ENCODE measurements at places on chromosomes 7 and 10. TPM values are rescaled to one million over a fixed set of nuclear protein-coding genes. Genes with fewer than 3 reads are reported as not detected.

The TMEM176B gene
- 0.33 TPM for total RNA-seq

The STEAP1 gene
- total RNA-seq: 0.66 TPM

The FOXI2 gene
- total RNA-seq: not detected

The PPP1R3C gene
- total RNA-seq: 0.11 TPM

The DNAJB9 gene
- total RNA-seq: 10.2 TPM

The MSS51 gene
- 0.76 TPM for total RNA-seq

The NCF1 gene
- total RNA-seq: 0.63 TPM

The MYO1G gene
- 120 TPM for total RNA-seq

The MYL10 gene
- not detected for total RNA-seq

The PHKG1 gene
- total RNA-seq: 1.9 TPM

The CTBP2 gene
- total RNA-seq: 1.0 TPM

The SPDYE2B gene
- not detected for total RNA-seq

The HSPA12A gene
- total RNA-seq: 0.16 TPM

The SPDYE5 gene
- total RNA-seq: not detected

The GRB10 gene
- total RNA-seq: 1.3 TPM

The AKR1C8 gene
- total RNA-seq: not detected

The CHST3 gene
- total RNA-seq: 1.1 TPM

The CYP3A7 gene
- not detected for total RNA-seq

The NPC1L1 gene
- total RNA-seq: 0.03 TPM

The TMEM243 gene
- total RNA-seq: 39.3 TPM

The MTERF1 gene
- 18.9 TPM for total RNA-seq

The CNPY1 gene
- not detected for total RNA-seq

The BUD31 gene
- total RNA-seq: 174 TPM

The SPAM1 gene
- not detected for total RNA-seq

The ITGA8 gene
- not detected for total RNA-seq

The TAF6 gene
- 74.2 TPM for total RNA-seq

The CRTAC1 gene
- total RNA-seq: not detected

The IGFBP1 gene
- total RNA-seq: 0.28 TPM

The THSD7A gene
- not detected for total RNA-seq

The GARIN1A gene
- total RNA-seq: 0.27 TPM

The CYP2C19 gene
- total RNA-seq: not detected

The MMRN2 gene
- total RNA-seq: 0.18 TPM

The TCAF2 gene
- total RNA-seq: 19.7 TPM

The SLC13A1 gene
- not detected for total RNA-seq

The TFEC gene
- total RNA-seq: 1.9 TPM

The TMEM236 gene
- total RNA-seq: 0.11 TPM

The CABCOCO1 gene
- total RNA-seq: not detected

The GNGT1 gene
- total RNA-seq: not detected

The COPG2 gene
- 13.9 TPM for total RNA-seq

The CDNF gene
- 2.1 TPM for total RNA-seq

The ECHDC3 gene
- 2.0 TPM for total RNA-seq

The ERLIN1 gene
- total RNA-seq: 26.5 TPM

The DYNC1I1 gene
- not detected for total RNA-seq

The AGBL3 gene
- 1.2 TPM for total RNA-seq

The BTAF1 gene
- 44.5 TPM for total RNA-seq

The CLRN3 gene
- not detected for total RNA-seq

The ANKRD7 gene
- 0.34 TPM for total RNA-seq

The FBXL13 gene
- total RNA-seq: 0.96 TPM

The SPAG6 gene
- total RNA-seq: not detected

The ZNF775 gene
- total RNA-seq: 4.2 TPM

The PRKCQ gene
- 26.2 TPM for total RNA-seq

The GPR26 gene
- total RNA-seq: not detected

The KEL gene
- total RNA-seq: not detected

The POP7 gene
- total RNA-seq: 106 TPM

The EIF3A gene
- 188 TPM for total RNA-seq
